Activated CD8-positive, alpha-beta memory T cell treated with anti-CD3 and anti-CD28 coated beads for 4 hours (primary cell): ENCODE measurements at places on chromosomes 5 and 9.

DNA sequence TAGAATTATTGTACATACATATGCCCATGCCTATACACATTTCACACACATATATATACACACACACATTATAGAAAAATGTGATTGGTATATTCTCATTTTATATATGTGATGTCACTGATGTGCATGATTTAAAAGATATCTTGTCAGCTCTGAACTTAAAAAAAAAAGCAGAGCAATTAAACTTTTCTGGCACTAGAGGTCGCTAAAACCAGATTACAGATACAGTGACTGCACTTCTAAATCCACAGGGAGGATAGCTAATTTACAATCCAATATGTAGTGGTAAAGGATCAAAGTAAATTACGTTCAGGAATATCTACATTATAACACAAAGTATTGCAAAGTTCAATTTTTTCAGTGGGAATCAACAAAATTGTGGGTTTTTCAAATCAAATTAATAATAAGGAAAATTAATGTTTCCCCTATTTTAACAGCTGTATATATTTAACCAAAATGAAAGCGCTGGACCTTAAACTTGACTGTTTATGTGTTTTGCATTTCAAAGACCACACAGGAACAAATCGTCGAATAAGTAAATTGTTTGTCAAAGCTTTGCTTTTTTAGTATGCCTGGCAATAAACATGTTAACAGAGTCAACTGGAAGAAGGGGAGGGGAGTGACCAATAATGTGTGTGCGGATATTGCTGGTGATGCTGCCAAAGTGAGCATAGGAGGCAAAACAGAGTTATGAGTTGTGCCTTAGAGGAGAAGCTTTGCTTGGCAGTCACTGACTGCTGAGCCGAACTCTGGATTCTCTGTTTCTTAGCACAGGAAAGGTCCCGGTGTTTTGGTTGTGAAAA, 1201.4 kb upstream of the C9orf72 start:
- no peak for DNase-seq

GRCh38 chr5:142175039-142175438, 66.5 kb downstream of the NDFIP1 start:
- no peak for DNase-seq

- no peak for DNase-seq
These were observed 5.3 kb upstream of the NSMF start for GRCh38 chr9:137464291-137464999.

DNA sequence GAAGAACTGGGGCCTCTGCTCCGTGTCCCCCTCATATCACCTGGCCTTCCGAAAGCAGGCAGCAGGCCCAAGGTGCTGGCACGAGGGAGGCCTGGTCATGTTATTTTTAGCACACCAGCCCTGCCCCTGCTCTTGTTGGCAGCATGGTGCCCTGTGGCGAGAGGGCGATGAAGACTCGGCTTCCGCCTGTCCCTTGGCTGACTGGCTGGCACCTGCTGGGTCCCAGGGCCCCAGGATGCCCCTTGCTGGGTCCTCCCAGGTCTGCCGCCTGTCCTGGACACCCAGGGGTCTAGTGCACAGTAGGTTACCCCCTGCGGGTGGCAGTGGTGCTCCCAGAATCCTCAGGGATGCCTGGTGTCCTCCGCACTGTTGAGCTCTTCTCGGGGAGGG, 77.0 kb downstream of the RXRA start:
- no peak for DNase-seq

DNA sequence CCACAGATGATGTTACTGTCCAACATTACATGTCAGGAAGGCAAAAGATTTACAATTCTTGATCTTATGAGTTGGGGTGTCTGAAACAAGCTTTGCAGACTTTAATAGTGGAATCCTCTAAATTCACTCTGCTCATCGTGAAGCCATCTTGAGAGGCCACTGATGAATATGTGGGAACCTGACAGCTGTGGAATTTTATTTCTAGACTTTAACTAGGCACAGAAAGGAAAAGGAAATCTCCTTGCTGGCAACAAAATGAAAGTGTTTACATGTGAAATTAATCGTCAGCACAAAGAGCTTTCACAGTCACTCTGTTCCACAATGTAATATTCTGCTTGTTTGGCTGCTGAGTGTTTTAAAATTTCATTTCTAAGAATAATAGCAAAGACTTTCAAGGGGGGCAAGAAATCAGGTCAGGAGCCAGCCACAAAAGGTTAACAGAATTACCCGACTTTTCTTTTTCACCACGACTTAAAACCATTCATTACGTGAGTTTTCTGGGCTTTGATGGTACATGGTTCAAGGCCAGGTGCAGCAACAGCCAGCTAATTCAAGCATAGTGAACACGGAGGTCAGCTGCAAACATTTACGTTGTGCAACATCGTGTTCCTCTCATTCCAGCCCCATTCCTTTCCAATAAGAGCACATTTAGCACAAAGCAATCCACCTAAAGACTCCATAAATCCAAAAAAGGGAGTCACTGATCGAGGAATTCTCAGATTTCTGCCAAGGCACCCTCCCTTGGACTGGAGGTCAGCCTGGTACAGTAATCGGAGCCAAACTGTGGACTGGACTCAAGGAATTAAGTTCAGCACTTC, 14.6 kb downstream of the NREP start:
- no peak for DNase-seq

GRCh38 chr9:110115826-110116542, 92.0 kb downstream of the C9orf152 start:
- DNase-seq, result no peak

DNA sequence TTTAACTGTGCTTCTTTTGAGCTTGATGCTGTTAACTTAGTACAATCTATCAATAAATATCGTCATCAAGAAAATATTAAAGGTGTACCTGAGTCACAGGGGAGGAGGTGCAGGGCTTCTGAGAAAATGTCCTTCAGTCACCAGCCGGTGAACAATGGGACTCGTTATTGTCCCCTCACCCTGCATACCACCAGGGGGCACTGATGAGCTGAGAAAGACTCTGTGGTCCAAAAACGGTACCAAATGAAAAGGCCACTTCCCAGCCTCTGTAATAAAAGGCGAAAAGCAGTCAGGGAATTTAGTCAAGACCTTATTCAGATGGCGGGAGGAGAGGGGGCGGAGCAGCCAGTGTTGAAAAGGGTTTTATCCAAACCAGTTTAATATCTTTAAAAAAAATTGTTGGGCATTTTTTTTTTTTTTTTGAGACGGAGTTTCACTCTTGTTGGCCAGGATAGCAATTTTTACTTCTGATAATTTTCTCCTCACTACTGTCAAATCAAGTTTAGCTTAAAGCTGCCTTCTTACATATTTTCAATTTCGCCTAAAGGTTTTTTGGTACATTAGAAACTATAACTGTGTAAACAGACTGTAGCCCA, 271.9 kb upstream of the ADAMTS16 start:
- DNase-seq, result no peak

GRCh38 chr5:135195270-135195608, 161.2 kb upstream of the PITX1 start:
- no peak for DNase-seq

DNA sequence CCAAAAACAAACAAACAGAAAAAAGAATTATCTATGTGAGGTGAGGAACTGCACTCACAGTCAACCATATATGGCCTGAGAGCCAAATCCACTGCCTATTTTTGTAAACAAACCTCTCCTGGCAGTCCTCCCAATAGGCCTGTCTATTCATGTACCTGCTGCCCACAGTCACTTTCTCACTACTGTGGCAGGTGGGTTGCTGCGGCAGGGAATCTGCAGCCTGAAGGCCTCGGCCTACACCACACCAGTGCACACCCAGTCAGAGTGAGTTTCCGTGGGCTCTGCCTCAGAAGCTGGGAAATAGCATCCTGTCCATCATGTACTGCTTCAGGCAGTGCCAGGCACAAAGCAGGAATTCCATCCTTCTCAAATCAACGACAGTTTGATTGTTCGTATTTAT, 82.3 kb downstream of the SPTLC1 start:
- no peak for DNase-seq

DNA sequence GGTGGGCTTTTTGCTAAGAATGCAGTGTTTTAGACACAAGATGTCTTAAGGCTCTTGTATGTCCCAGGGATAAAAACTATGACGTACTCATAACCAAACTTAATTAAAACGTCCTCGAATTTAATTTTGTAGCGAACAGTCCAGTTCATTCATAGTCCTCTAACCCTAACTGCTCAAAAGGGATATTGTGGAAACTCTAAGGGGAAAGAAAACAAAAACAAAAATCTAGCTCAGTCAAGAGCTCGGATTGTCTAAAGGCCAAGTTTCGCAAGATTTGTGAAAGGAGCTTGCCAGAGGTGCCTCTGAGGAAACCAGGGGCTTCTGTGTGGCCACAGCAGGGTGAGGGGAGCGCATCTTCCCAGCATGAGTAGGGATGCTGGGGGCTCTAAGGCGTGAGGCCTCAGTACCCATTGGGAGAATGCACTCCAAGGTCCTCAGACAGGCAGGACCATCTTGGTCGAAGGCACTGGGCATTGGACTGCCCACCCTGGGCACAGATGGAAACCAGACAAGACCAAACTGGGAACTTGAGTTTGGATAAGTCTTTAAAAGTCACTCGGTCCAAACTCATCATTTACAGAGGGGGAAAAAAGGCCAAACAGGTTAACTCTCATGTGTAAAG, 71.8 kb downstream of the PRRT1B start:
- DNase-seq, result no peak

DNA sequence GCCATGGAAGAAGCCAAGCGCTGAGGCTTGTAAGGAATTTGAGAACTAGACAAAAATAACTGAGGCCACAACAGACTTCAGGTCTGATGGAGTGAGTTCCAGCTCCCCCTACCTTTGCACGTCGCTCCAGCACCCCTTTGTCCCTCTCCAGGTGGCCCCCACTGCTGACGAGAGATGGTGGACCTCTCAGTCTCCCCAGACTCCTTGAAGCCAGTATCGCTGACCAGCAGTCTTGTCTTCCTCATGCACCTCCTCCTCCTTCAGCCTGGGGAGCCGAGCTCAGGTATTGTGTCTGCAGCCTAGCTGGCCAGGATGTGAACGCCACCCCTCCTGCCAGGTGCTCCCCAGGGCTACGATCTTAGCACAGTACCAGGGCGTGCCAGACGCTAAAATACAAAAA, 5.2 kb downstream of the BTNL9 start:
- DNase-seq, result no peak

- DNase-seq, result no peak
These were observed 527.2 kb downstream of the KCTD16 start for GRCh38 chr5:144697847-144698262.

DNA sequence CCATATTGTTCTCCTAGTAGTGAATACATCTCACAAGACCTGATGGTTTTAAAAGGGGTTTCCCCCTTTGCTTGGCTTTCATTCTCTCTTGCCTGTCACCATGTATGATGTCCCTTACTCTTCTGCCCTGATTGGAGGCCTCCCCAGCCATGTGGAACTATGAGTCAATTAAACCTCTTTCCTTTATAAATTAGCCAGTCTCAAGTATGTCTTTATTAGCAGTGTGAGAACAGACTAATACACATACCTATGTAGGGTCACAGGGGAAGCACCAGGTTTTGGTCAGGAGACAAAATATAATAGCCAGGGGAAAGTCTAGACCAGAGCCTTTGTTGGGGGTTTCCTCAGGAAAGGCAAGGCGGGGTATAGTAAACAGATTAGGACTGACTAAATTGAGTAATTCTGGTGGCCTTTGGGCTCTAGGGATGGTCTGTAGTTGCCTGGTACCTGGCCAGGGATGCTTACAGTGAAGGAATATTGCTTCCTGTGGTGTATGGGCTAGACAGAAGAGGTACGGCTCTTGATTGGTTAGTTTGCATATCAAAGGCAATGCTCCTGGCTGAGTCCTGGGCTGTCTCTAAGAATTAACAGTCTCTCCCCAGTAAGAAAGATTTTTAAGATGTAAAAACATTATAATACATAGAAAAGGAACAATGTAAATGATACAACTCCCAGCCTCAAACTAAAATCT, 254.5 kb downstream of the ELAVL2 start:
- DNase-seq, result no peak

DNA sequence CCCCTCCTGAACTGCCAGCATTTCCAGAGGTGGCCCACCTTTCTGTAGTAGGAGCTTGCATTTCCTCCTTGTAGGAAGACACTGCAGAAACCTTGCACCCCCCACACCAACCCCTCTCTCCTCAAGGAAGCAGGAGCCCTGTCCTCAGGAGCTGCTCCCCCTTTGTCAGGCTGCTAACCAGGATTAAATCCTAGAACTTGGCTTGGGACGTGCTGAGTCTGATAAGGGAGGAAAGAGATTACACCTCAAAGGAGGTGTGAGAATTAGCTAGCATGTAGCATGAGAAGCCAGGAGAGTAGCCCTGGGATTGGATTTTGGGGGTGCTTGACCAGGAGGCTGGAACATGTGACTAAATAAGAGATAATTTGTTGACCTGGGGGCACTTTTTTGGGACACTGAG, 119.8 kb upstream of the ALDH1B1 start:
- no peak for DNase-seq

DNA sequence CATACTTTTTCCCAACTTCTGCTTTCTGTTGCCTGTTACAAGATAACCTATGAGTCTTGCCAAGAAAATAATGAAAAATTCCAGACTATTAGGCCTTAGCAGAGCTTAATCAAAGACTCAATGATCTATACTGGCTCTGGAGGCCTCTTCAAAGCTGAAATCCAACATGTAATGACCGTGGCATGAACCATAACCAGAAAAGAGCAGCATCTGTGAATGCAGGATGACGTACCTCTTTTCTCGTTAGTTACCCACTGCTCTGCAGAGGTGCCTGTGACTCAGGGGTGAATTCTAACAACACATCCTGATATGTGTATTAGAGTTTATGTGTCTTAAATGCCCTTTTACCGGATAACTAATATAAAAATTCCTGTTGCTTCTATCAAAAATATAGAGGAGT, 645.4 kb downstream of the PRELID2 start:
- no peak for DNase-seq

- DNase-seq, result peak; percentile 58
These were observed 4.4 kb downstream of the IL3 start for GRCh38 chr5:132064738-132065331.

DNA sequence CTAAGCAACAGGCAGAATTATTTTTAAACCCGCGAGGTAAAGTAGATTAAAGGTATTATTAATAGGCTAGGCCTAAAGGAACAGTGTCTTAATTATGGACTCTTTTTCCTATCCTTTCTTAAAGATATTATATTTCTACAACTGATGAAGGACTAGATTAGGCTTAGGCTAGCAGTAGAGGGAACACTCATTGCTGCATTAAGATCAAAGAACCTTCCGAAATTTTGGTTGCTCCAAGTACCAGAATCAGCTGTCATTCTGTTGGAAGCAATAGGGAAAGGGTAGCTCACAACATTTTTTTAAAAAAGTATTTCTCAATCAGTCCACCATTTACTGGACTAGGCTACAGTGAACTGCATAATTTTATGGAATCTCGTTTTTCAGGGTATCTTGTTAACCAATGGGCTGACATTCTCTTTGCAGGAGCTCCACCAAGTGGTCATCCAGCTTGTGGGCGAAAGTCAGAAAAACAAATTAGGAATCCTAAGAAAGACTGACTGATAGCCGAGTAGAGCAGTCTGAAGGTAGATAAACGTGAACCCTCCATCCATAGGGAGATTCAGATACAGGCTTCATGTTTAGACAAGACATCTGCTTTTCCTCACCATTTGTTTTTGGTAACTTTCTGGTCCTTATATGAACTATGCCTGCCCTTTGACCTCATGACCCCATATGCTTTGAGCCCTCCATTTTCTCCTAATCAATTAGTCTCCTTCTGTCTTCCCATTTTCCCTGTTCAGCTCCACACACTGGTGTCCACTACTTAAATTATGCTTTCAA, 103.6 kb upstream of the CHD1 start:
- DNase-seq, result no peak
